Sciatic nerve (tissue), 2 donors: ENCODE measurements at places on chromosomes 7 and 10. TPM values are rescaled to one million over a fixed set of nuclear protein-coding genes. Genes with fewer than 3 reads are reported as not detected.

- no peak for DNase-seq
These were observed 73.4 kb downstream of the CAV1 start for GRCh38 chr7:116598278-116598677.

Gene RSPH10B
- 0.27 TPM for total RNA-seq

Gene UTF1
- not detected for total RNA-seq

DNA sequence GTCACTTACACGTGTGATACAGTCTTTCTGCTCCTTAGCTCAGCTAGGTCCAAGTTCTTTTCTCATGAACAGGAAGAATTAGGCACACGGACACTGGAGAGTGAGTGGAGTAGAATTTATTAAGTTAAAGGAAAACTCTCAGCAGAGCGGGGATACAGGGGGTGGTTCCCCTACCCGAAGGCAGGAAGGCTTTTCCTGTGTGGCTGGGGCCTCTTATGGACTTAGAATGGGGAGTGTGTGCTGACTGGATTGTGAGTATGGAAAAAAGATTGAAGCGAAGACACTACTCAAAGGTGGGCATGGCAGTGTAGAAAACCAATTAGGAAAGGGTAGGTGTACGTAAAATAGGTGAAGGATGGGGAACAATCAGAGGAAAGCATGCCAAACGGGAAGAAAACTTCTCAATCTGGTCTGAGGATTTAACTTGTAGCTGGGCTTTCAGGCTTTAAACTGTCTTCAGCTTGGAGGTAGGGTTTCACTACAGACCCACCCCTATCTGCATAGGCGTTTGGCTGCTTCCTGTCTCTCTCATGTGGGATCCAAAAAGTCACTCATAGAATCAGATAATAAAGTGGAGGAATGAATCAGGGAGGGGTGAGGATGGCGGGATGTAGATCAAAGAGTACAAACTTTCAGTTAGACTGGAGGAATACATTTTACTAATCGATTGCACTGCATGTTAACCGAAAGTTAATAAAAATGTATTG lies 104.2 kb downstream of the ANKRD7 start:
- DNase-seq: no peak

GRCh38 chr10:129876838-129877237 lies 87.2 kb downstream of the EBF3 start:
- no peak for DNase-seq

DNA sequence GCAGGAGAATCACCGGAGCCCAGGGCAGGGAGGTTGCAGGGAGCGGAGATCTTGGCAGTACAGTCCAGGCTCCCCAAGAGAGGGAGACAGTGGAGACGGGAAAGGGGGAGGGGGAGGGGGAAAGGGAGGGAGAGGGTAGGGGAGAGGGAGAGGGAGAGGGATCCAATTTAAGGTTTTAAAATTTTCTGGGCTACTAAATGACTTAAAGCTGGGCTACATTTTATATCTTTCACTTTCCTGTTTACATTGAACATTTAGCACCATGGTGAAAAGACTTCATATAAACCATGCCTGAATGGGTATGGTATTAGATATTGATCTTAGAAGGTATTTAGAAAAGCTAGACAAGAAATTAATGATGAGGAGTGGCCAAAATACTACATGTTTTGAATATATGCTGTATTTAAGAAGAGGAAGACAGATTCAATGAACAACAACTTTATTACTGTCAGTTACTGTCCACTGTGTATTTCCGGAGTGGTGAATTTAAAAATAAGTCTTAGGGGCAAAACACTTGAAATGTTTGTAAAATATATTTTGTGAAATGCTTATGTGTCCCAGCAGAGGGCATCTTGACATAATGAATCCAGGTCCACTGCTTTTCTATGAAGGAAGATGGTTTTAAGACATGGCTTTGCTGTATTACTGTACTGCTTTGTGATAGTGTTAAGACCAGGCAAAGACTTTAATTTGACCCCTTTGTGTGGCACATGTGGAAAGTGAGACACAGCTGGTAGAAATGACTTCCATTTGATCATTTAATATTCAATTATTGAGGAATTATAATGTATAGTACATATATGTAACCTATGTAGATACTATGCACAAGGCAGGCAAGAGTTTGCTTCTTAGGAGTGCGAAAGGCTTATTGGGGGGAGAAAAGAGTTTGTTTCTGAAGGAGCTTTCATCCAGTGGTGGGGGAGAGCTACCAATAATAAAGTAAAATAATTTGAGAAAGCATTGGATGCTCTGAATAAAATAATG lies 52.8 kb downstream of the NRF1 start:
- no peak for DNase-seq

DNA sequence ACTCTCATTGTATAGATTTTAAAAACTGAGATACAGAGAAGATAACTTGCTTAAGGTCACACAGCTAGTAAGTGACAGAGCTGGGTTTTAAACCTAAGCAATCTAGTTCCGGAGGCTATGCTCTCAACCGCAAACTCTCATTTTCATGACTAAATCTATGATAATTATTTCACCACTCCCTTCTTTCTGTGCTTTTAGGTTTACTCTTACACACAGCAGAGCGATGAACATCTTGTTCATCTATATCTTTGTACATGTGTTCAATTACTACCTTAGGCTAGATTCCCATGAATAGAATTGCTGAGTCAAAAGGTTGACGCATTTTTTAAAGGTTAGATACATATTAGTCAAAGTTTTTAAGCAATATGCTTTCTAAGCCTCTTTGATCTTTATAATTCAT lies 154.8 kb downstream of the CHN2 start:
- DNase-seq: no peak

DNA sequence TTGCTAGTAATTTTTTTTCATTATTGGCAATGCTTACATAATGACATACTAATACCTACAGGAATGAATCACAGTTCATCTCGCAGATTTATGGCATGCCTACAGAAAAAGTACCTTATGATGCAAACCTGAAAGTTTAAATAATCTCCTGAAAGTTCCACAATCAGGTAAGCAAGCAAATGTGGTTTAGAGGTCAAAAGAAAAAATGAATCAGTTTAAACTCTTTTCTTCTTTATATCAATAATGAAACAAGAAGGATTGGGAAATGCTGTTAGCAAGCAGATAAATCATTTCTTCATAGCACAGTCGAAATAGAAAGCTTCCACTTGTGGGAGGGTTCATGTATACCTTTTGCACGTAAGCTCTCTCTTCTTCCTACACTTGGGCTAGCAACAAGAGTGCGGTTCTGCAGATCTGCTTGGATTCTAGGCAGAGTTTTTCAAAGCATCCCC lies 53.7 kb upstream of the MTPN start:
- DNase-seq: no peak

GRCh38 chr7:726084-726853 lies at the start of gene DNAAF5:
Gene DNAAF5, plus strand, starts transcription at chr7:726699. Its CDS starts 22 bp downstream, at chr7:726721.
- peak; percentile 90 for DNase-seq

Gene TAS2R5
- total RNA-seq: 6.2 TPM

Gene CNNM2
- total RNA-seq: 11.1 TPM

Gene PIK3CG
- total RNA-seq: 6.6 TPM

DNA sequence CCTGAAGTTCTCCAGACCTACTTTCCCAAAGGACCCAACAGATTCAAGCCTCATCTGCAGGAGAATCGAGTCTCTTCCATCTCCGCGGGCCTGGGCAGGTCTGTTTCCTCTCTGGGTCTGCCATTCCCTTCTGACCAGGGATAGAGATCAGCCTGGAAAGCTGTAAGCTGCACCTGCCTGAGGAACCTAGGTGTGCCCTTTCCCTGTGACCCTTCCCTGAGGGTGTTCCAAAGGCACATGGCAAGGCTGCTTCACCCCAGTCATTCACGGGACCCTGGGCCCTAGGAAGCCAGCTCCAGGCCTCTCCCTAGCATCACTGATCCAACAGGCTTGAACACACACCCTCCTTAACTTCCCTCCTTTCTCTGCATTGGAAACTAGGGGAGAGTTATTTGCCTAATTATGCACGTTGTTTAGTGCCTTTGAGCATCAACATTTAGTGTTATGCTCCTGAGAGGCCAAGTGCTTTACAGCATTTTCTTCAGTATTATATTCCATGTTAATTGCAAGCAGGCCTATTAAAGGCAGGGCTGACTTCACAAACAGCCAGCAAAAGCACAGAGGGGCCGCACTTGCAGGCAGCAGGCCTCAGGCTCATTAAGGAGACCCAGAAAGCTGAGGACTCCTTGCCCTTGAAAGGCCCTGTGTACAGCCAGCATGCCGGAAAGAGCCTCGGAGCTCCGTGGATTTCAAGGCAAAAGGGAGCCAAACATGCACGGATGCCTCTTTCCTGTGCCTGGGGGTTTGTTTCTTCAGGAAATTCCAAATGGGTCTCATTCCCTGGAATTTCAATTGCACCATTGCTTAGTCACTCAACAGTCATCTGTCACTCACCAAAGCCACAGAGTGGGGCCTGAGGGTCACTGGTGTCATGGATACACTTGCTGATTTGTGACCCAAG lies 91.0 kb upstream of the FAM20C start:
- DNase-seq: no peak

DNA sequence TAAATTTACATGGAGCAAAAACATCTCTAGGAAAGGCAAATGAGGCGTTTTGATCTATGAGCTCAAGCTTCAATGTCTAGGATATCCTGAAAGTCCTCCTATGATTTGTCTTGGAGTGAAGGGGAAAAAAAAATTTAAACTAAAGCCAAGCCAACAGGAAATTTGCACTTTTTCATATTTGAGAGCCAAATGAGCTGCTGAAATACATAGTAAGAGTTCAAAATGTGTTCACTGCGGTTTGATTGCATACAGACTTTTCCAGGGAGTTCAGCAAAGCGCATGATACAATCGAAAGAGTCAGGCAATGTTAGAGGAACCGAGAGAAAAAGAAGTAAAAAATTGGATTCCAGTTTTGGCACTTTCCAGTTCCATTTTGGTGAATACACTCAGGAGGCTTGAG lies 633.4 kb upstream of the MGMT start:
- no peak for DNase-seq

Gene POLR2J2
- total RNA-seq: 20.6 TPM

DNA sequence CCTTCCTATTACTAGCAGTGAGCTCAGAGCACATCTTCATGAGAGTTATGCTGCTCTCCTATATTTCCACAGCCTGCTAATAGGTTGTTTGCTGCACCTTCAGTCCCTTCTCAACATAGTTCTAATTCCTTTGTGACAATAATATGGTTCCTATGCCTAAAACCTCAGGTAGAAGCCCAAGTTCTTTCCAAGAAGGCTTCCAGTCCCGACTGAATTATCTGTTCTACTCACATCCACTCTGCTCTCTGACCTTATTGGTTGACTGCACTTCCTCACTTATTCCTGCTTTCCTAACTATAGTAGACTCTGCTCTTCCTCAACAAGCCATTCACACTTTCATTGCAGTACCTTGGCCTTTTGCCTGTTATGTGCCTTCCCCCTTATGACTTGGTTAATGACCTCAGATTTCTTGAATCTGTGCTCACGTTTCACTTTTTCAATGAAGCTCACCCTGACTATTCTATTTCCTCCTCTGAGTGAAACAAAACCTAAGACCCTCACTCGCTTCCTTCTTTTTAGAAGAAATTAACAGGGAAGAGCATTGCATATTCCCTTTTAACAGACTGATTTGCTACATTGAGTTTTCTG lies 132.7 kb downstream of the MDFIC start:
- DNase-seq: no peak

Gene CRTAC1
- total RNA-seq: 23.0 TPM

- DNase-seq: no peak
These were observed 153.0 kb downstream of the PDE1C start for GRCh38 chr7:31917256-31917655.

Gene ATOH7
- total RNA-seq: 0.22 TPM

DNA sequence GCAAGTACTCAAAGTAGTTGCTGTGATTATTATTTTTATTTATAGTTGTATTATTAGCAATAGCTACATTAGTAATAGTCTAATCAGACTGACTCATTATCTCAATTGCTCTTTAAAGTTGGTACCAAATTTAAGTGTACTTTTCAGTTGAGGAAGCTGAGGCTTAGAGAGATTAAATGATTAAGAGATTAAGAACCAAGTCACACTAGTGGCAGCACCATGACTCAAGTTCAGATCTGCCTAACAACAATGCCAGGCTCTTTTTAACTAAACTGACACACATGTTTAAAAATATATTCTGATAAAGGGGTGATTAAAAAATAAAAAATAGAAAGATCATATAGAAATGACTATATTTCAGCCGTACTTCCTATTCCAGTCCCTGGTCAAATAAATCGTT lies 42.0 kb downstream of the FZD1 start:
- DNase-seq: no peak

DNA sequence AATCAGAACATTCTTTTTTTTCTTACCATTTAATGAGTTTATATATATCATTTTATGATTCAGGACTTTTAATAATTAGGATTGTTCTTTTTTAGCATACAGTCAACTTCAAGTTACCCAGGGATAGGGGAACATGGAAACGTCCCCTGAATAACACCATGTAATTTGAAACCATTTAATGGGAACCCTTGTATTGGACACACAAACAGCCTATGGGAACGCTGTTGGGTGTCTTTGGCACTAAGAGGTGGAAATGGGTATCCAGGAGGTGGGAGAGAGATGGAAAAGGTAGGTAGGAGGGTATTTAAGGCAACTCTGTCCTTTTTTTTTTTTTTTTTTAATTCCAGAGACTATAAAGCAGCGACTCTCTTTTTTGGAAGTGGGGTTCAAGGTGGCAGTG lies 2.6 kb downstream of the LUC7L2 start:
- no peak for DNase-seq

Gene CYP3A7
- not detected for total RNA-seq

- peak; percentile 67 for DNase-seq
These were observed 1.2 kb downstream of the BMI1 start for GRCh38 chr10:22321924-22322640.

DNA sequence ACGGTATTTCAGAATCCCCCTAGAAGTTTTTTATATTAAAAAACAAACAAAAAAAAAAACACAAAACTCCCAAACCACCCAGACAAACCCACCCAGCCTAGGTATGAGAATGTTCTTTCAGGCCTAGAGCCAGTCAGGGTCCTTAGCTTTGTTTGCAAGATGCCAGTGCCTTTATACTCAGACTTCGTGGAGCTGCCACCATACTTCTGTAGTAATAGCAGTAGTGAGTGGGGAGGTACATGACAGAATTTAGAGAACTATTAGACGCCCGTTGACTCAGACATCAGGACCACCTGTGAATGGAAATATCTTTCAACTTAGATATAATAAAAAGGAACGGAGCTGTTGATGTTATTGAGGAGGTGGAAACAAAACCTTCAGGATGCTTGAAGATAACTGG lies 138.2 kb upstream of the MKLN1 start:
- DNase-seq: no peak
